T-cell (primary cell): ENCODE measurements at places on chromosomes 5 and 9. TPM values are rescaled to one million over a fixed set of nuclear protein-coding genes. Genes with fewer than 3 reads are reported as not detected.

KLHL3 gene
- 27.0 TPM for total RNA-seq

- no peak for DNase-seq
These were observed 17.5 kb downstream of the PRKACG start for GRCh38 chr9:68996462-68996861.

GNA14 gene
- not detected for total RNA-seq

DNA sequence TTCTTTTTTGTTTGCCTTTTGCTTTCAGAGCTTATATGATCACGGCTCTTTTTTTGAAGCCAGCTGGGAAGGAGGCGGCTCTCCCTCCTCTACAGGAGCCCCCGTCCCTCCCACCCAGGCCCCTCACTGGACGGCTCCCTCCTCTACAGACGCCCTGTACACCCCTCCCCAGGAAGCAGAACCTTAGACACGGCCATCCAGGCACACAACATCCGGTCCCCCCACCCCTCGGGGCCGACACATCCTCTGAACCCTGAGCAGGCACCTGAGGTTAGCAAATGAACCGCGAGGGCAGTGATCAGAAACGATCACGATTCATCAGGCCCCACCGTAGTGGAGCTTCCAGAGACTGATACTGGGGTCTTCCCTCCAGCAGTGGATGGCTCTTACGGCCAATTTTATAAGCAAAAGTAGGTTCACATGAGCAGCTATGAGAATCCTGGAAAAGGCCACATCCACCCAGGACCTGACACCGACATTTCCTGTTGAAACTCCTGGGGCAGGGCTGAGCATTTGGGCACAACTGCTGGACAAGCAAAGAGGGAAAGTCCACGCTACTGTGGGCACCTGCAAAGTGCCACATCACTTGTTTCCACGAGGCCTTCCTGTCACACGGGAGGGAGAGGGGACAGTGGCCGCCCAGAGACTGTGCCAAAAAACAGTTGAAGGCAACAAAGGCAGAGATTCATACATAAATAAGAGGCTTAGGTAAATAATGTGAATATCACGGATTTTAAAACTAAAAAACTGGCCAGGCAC, 78.9 kb downstream of the SEMA4D start:
- peak; percentile 74 for DNase-seq

CDC25C gene
- not detected for total RNA-seq

LIX1 gene
- total RNA-seq, result not detected

- no peak for DNase-seq
These were observed 77.2 kb downstream of the TSPAN17 start for GRCh38 chr5:176724472-176724871.

DNA sequence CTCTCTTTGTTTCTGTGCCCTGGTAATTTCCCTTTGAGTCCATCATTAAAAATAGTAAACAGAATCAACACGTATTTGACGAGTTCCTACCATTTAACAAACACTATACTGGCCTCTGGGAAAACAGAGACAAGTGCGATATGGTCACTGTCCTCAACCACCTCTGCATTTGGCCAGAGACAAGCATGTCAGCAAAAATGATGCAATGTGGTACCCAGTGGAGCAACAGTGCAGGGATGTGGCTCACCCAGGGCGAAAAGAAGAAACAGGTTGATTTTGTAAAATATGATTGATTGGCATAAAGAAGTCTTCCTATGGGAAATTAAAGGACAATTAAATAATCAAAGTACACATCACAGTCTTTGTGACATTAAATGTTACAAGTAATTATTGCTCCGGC, 99.1 kb downstream of the CFAP90 start:
- DNase-seq, result no peak

SPOCK1 gene
- total RNA-seq, result not detected

- DNase-seq, result no peak
These were observed 86.7 kb downstream of the CAMSAP1 start for GRCh38 chr9:135820661-135821060.

CYLC2 gene
- not detected for total RNA-seq

- DNase-seq, result no peak
These were observed 43.3 kb downstream of the SNCAIP start for GRCh38 chr5:122355324-122355723.

DPH7 gene
- total RNA-seq, result 45.0 TPM

DNA sequence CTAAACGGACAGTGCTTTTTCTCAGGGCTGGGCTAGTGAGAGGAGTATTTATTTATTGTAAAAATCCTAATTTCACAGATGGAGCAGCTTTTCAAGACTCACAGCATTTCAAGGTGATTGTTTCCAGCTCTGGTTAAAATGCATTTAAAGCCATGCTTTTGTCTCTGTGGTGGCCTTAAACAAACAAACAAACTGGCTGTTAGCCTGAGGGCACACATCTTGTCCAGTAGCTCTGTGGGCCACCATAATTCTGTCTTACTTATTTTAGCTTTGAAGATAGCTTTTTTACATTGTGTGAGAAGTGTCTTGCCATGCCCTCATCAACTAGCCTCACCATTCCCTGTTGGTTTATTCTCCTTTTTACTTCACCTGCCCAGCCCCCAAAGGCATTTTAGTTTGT, 218.2 kb downstream of the PSAT1 start:
- no peak for DNase-seq

DNA sequence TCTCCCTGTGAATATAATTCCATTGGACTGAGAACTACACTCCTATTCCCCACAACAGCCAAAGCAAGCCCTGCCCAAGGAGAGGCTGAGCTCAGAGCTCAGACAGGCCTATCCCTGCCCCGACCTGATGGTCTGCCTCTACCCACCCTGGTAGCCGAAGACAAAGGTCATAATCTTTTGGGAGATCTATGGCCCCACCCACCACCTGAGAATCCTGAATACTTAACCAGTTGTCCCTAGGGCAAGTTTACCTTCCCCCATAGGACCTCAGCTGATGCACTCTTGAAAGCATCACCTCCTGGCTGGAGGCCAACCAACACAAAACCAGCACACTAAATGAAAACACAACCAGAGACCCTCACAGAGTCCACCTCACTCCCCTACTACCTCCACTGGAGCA, 167.5 kb downstream of the PRR16 start:
- DNase-seq, result no peak

DNA sequence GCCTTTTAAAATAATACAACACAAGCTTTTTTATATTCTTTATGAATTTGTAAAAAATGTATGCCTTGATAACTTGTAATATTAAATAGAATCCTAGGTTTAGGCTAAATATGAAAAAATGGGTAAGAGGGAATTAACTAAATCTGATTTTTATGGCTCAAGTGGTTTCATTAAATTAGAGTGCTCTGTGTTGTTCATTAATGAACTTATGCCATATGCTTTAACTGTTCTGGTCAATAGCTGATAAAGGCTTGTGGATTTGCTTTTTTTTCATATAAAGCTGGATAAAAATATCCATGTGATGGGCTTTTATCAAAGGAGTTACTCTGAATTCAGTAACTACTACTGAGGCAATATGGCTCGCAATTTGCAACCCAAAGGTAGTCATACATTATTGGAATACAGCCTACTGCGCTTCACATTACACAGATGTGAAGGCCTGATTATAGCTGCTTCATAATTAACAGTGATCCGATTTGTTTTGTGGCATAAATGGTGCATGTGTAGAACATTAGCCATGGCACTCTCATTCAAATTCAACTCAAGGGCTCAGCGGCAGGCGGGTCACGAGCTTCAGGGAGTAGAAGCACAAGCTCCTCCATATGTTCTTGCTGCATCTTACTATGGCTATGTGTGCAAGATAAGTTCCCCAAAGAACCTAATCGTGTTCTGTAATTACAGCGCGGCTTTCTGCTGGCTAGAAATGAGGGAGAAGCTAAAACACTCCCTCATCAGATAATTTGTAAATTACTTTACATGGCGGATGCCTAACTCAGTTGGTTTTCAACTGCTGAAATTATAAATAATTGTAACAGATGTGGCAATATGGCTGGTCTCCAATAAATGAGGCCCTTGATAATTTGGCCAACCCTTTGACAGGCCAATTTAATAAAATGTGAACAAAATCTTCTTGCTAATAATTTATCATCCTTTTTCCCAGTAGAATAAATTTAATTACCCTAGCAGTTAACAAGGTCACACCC, 188.3 kb downstream of the CNTLN start:
- no peak for DNase-seq

GRCh38 chr5:38115318-38115827, 143.0 kb upstream of the EGFLAM start:
- DNase-seq, result no peak

DNA sequence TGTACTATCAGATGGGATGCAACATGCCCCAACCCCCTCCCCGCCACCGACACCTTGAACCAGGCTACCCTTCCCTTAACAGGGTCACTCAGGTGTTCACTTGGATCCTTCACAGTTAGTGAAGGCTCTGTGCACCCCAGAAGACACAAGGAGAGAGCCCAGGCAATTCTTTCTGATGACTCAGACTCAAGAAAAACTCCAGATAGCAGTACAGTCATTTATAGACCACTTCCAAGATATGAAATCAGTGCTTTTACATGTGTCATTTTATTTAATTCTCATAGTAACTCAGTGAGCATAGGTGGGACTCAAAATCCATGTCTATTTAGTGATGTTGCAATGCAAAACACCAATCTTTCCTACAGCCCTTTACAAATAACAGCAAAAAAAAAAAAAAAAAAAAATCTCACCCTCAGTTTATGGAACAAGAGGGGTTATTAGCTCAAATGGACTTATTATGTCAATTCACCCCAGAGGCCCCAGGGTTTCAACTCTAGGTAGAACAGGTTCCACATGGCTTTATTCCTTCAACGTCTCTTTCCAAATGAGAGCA, 71.9 kb downstream of the FOXD1 start:
- DNase-seq, result no peak

GRCh38 chr9:126886034-126886822, 25.8 kb downstream of the ZBTB34 start:
- no peak for DNase-seq

PLEKHG4B gene
- not detected for total RNA-seq

GRCh38 chr9:133768859-133769510, 30.8 kb upstream of the SARDH start:
- DNase-seq, result no peak

DNA sequence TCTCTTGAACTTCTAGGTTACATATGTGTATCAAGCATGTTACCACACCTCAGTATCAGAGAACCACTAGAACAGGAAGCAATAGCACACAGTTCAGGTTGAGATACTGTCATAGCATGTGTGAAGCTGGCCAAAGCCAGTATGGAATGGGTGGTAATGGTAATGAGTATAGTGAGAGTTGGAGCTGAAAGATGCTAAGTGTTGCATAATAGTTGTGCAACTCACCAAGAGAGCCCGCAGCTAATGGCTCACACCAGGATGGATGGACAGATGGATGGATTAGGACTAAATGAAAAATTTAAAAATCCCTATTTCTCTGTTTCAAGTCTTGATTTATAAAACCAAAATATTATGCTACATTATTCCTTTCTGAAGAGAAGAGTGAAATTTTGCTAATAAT, 53.4 kb upstream of the KCNN2 start:
- no peak for DNase-seq

- DNase-seq, result no peak
These were observed 135.1 kb downstream of the PAPPA start for GRCh38 chr9:116288658-116289057.

- DNase-seq, result no peak
These were observed 8.4 kb upstream of the SETD9 start for GRCh38 chr5:56900858-56901578.

DNA sequence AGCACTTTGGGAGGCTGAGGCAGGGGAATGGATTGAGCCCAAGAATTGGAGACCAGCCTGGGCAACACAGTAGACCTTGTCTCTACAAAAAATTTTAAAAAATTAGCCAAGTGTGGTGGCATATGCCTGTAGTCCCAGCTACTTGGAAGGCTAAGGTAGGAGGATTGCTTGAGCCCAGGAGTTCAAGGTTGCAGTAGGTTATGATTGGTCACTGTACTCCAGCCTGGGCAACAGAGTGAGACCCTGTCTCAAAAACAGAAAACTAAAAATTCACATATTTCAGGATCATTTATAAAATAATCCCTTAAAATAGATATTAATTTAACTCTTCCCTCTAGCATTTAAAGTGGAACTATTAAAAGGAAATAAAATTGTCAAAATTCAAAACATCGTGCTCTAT, 3.4 kb downstream of the FCHO2 start:
- no peak for DNase-seq

DNA sequence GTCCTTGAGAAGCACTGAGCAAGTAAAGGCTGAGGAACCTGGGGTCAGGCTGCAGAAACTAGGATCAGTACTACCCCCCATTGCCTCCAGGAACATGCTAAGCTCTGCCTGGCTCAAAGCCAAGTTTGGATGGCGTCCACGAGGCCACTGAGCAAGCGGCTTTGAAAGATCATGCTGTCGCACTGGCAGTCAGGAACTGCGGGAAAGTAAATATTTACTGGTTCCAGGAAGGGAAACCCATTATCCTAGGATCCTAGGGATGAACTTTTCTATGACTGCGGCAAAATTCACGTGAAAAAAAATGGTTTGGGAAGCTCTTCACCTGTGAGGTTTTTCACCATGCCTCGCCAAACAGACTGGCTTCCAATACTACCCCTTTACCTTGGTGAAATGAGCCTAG, 75.3 kb upstream of the PJA2 start:
- no peak for DNase-seq

- no peak for DNase-seq
These were observed 566 bp upstream of the ALDH7A1 start for GRCh38 chr5:126595486-126596083.

DNA sequence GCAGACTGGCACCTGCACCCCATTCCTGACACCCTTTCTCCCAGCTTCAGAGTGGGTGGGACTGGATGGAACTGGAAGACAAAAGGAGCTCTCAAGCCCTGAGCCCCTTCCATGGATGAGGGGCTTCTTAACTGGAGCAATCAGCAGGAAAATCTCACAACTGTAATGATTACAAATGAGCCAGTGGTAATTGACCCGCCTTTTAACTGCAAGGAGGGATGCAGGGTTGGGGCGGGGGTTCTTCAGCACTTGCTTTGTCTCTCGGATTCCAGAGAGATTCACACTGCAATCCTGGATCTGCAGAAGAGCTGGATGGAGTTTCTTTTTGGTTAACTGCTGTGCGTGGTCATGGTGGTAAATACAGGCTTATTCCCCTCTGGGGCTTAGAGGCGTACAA, 160.1 kb upstream of the SHB start:
- DNase-seq, result no peak

CATSPER3 gene
- not detected for total RNA-seq

- no peak for DNase-seq
These were observed 41.5 kb upstream of the STXBP1 start for GRCh38 chr9:127570533-127571111.

DNA sequence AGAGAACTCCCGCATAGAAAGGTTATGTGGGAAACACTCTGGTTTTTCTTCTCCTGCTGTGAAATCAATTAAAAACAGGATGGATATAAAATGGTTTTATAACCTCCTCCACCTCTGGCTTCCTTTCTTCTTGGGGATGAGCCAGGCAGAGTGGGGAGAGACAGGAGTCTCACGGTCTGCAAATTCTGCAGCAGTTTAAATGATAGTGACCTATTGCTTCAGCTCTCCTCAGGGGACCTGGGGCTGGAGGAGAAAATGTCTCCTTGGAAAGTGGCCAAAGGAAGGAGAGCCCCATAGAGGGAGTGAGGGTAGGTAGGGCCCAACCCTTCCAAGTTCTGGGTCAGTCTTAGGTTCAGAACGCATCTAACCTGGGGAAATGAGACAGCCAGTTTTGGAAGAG, 118.8 kb downstream of the MTX3 start:
- no peak for DNase-seq

PCDHA13 gene
- total RNA-seq, result not detected

- peak; percentile 37 for DNase-seq
These were observed 17.0 kb upstream of the CYFIP2 start for GRCh38 chr5:157248821-157249470.

GRCh38 chr9:110952540-110952859, 85.8 kb downstream of the LPAR1 start:
- no peak for DNase-seq
